ENCODE measurements at places on chromosomes 4 and X. TPM values are rescaled to one million over a fixed set of nuclear protein-coding genes. Genes with fewer than 3 reads are reported as not detected.

DNA sequence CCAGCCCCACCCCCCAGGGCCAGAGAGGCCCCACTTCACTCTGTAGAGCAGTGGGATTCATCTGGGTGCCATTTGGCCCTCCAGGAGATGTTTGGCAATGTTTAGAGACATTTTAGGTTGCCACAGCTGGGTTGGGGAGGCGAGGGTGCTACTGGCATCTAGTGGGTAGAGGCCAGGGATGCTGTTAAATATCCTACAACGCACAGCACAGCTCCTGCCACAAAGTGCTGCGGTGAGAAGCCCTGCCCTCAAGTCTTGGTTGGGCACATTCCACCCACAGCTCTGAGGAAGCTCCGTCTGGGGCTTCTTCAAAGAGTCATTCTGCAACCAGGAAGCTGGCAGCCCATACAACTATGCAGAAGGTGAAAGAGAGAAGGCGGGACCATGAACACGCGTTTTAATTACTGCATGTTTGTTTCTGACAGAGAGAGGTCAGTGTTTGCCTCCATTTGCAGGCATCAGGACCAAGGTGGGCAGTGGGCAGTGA lies 48.1 kb upstream of the FAM9C start:
- DNase-seq: peak; percentile 70

- no peak for DNase-seq
These were observed 98.5 kb downstream of the RPA4 start for GRCh38 chrX:96982161-96982560.

- DNase-seq: no peak
These were observed 33.2 kb downstream of the EFHC2 start for GRCh38 chrX:44310227-44310626.

- DNase-seq: no peak
These were observed 141.2 kb downstream of the DHX15 start for GRCh38 chr4:24443200-24443599.

- DNase-seq: no peak
These were observed 404.2 kb downstream of the KCNIP4 start for GRCh38 chr4:21544415-21544814.

DNA sequence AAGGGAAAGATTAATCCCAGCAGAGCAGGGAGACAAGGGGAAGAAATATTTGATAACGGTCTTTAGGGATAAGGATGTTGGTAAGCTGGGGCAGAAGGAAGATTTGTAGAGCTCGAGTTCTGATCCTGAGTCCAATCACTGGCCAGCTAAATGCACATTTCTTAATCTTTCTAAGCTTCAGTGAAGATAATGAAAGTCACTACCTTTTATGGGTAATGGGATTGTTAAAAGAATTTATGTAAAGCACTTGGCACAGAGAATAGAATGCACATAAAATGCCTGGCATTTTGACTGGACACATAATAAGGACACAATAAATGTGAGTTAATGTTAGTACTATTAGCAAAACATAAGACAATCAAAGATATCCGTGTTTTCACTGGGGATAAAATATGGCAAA lies 43.3 kb downstream of the NCAPG start:
- DNase-seq: no peak

DNA sequence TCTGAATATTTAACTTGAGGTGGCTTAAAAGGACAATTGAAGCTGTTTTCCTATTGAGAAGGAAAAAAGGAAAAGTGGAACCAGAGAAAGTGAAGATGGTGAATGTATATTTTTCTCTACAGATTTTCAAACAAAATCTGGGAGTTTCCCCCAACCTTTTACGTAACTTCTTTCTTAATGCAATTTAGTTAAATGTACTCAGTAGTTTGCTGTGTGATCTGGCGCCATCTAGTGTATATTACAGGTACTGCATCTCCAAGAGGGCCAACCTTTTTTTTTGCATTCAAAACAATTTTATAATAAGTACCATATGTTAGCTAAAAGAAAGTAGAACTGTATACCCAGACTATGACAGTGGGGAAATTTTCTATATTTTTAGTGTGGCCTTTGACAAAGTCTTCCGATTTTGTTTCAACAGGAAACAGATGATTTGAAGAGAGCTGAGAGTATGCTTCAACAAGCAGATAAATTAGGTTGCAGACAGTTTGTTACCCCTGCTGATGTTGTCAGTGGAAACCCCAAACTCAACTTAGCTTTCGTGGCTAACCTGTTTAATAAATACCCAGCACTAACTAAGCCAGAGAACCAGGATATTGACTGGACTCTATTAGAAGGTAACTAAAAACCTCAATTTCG lies 82.0 kb downstream of the PLS3 start:
- DNase-seq: no peak

DNA sequence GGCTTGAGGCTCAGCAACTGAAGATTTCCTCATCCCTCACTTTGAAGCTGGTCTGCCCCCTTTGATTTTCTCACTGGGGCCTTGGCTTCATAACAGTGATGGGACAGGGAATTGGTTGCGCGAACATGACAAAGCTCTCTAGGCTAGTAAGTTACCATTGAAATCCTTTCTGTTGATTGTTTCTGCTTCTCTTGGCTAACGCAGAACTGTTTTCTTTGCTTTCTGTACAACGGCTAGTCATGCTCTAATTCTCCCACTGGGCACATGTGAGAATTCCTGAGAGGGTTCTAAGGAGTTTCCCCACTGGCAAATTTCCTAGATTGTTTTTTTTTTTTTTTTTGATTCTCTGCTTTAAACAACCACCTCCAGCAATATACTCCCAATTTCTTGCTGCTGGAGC lies 738.6 kb downstream of the PCDH7 start:
- no peak for DNase-seq

The CT45A1 gene
- not detected for total RNA-seq

All from ascending aorta (tissue), 2 donors.